ENCODE measurements at places on chromosomes 1 and 21. TPM values are rescaled to one million over a fixed set of nuclear protein-coding genes. Genes with fewer than 3 reads are reported as not detected.

DNA sequence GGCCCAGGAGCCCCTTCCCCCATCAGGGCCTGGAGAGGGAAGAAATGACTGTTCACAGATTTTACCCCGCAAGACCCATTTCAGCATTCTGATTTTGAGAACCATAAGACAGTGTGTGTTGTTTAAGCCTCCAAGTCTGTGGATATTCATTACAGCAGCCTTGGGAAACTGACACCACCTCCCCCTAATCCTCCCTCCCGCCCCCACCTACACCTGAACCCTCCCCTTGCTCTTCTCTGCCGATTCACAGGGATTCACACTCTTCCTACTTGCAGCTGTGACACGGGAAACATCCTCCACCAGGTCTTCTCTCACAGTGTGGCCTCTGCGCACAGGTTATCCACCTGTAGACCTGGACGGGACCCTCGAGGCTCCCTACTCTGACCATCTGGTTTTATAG is 50.1 kb downstream of the RIPK4 start:
- no peak overlapping the region for H3K27ac ChIP-seq
- H3K4me3 ChIP-seq = no peak overlapping the region
- no peak for DNase-seq
- H3K4me1 ChIP-seq = peaks cover 3% of the 10 kb centered on the region

ELF3 gene
- total RNA-seq = 0.36 TPM

DNA sequence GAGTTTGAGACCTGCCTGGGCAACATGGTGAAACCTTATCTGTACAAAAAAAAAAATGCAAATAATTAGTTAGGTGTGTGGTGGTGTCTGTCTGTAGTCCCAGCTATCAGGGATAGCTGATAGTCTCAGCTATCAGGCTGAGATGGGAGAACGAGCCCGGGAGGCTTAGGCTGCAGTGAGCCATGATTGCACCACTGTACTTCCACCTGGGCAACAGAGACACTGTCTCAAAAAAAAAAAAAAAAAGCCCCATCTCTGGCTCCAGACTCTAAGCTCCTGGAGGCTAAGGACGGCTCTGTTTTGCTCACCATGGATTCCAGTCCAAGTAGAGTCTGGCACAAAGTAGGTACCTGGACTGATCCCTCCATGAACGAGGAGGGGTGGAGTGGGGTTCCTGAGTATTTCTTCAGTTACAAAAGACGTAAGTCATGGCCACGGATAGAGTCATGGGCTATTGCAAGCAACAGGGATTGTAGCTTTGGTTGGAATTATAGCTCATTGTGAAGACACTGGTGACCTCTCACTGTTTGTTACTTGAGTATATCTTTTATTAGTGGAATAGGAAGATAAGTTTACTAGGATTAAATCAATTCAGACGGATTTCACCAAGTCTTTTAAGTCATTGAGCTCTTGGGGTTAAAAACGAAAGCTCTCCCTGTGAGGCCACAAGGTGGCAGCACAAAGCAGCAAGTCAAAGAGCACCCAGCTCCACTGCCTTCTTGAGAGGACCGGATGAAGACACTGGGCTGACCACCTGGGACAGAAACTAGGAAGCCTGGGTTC is 35.6 kb upstream of the TMEM61 start:
- no peaks in the 10 kb centered on the region for H3K36me3 ChIP-seq
- H3K4me3 ChIP-seq = no peak overlapping the region
- no peak overlapping the region for H3K27ac ChIP-seq
- no peaks in the 10 kb centered on the region for H3K27me3 ChIP-seq
- H3K4me1 ChIP-seq = peaks cover 15% of the 10 kb centered on the region

GRCh38 chr1:228045871-228046270 is 36.6 kb upstream of the ARF1 start:
- DNase-seq = peak; percentile 82
- H3K27ac ChIP-seq = no peak overlapping the region
- H3K27me3 ChIP-seq = peaks cover 23% of the 10 kb centered on the region
- no peaks in the 10 kb centered on the region for H3K36me3 ChIP-seq
- no peaks in the 10 kb centered on the region for H3K4me1 ChIP-seq

DNA sequence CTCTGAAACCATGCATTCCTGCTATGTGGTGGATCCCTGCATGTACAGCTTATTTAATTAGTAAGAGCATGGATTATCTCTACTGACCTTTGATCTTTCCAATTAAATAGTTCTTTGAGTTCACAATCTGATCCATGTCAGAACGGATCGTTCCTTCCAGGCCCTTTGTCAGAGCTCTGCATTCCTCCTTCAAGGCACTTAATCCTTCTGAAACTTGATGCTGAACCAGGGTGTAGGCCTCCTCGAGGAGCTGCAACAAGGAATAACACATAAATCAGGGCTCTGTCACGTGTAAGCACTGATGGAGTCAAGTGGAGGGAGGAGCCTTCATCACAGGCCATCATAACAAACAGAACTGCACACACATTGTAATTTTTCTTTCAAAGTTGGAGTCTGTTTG is 68.4 kb upstream of the EDEM3 start:
- H3K4me3 ChIP-seq = no peak overlapping the region
- no peaks in the 10 kb centered on the region for H3K27me3 ChIP-seq
- DNase-seq = no peak
- H3K4me1 ChIP-seq = peaks cover 31% of the 10 kb centered on the region
- H3K36me3 ChIP-seq = peaks cover 33% of the 10 kb centered on the region

GRCh38 chr1:16158025-16158424 is 2.2 kb upstream of the EPHA2 start:
- no peak for DNase-seq
- peaks cover under 1% of the 10 kb centered on the region for H3K36me3 ChIP-seq
- peaks cover 26% of the 10 kb centered on the region for H3K4me1 ChIP-seq
- H3K4me3 ChIP-seq = no peak overlapping the region
